ENCODE measurements at places on chromosomes 11 and 22. TPM values are rescaled to one million over a fixed set of nuclear protein-coding genes. Genes with fewer than 3 reads are reported as not detected.

GRCh38 chr11:59724066-59724465 is 10.4 kb upstream of the OR10V1 start:
- no peaks in the 10 kb centered on the region for H3K36me3 ChIP-seq
- no peaks in the 10 kb centered on the region for H3K27me3 ChIP-seq
- H3K27ac ChIP-seq = no peak overlapping the region
- no peak overlapping the region for H3K4me3 ChIP-seq
- no peak for DNase-seq
- H3K4me1 ChIP-seq = no peaks in the 10 kb centered on the region

- DNase-seq = no peak
- no peak overlapping the region for H3K27ac ChIP-seq
These were observed 39.3 kb downstream of the CD44 start for GRCh38 chr11:35178067-35178805.

GRCh38 chr11:118614511-118614910 is 7.1 kb downstream of the PHLDB1 start:
- no peak for DNase-seq
- no peak overlapping the region for H3K27ac ChIP-seq
- H3K4me3 ChIP-seq = no peak overlapping the region
- no peaks in the 10 kb centered on the region for H3K36me3 ChIP-seq
- H3K4me1 ChIP-seq = 0 out of 2 replicates have a peak, but pooled peaks cover 5% of the 10 kb centered on the region

DNA sequence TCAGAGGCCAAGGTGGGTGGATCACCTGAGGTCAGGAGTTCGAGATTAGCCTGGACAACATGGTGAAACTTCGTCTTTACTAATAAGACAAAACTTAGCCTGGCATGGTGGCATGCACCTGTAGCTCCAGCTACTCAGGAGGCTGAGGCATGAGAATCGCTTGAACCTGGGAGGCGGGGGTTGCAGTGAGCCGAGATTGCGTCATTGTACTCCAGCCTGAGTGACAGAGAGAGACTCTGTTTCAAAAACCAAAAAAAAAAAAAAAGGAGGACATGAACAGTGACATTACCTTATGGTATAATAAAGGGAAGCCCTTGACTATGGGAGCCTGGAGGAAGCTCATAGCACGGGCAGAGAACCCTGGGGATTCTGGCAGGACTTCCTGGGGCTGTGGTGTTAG is 16.5 kb upstream of the PLEKHB1 start:
- H3K27me3 ChIP-seq = no peaks in the 10 kb centered on the region
- H3K4me3 ChIP-seq = no peak overlapping the region
- no peaks in the 10 kb centered on the region for H3K36me3 ChIP-seq
- DNase-seq = no peak

DNA sequence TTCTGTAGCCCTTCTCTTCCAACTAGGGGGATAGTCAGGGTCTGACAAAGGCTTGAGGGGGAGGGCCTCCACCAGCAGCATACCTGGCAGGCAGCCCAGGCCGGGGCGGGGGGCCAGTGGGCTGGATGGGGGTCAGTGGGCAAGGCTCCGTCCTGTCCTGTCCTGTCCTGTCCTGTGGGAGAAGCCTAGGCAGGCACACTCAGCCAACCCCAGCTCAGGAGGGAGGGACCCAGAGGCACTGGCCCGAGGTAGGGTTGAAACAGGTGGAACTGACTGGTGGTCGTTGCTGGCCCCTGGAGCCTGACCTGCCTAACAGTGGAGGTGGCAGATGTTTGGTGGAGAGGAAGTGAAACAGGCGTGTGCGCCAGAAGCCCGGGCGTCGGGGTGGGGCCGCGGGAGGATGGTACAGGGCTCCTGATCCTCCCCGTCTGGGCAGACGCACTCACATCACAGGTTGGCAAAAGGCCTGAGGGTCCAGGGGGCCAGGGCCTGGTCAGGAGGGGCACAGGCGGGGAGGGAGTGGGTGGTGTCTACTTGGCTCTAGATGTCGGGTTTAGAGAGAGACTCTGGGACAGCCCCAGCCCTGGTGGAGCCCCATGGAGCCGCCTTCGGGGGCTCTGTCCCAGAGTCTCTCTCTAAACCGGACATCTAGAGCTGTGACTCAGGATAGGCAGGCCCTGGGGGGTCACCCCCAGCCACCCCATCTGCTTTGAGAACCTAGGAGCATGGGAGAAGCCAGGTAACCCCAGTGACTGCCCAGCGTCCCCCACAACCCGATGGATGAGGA is 32.5 kb upstream of the GRAMD4 start:
- no peaks in the 10 kb centered on the region for H3K36me3 ChIP-seq
- DNase-seq = peak; percentile 35
- H3K4me3 ChIP-seq = peak overlapping the region; percentile 65
- H3K4me1 ChIP-seq = peaks cover 52% of the 10 kb centered on the region

DNA sequence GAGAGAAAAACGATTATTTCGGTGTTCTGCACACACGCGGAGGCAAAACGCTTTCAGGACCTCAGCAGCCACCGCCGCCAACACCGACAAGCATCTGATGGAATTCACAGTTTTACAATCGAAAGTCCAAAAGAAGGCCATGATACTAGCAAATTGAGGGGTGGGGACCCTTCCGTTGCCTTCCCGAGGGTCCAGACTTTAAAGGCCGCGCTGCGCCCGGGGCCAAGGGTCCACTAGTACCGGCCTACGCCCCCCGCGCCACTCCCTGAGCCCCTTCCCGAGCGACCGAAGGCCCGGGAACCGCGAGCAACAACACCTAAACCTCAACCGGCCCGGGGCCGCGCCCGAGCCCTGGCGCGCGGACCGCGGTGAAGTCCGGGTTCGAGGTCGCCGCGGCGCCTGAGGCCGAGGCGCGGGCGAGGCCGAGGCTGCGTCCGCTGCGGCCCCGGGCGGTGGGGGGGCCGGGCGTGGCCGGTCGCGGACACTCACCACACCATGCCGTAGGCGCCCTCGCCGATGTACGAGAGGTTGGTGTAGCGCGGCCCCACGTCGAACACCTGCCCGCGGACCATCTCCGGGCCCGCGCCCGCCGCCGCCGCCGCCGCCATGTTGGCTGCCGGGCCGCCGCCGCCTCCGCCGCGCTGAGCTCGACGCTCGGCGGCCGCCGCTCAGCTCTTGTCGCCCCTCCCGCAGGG is 465 bp downstream of the MAPK1 start:
- H3K4me3 ChIP-seq = peak overlapping the region; percentile 70
- DNase-seq = no peak
- peak overlapping the region; percentile 97 for H3K27ac ChIP-seq
- H3K36me3 ChIP-seq = no peaks in the 10 kb centered on the region

GRCh38 chr11:121023848-121024751 is at the start of gene TBCEL:
Gene TBCEL, plus strand, starts transcription at chr11:121024102. Its CDS starts 21,589 bp downstream, at chr11:121045691.
- no peaks in the 10 kb centered on the region for H3K36me3 ChIP-seq
- H3K27me3 ChIP-seq = no peaks in the 10 kb centered on the region
- peak within 1 kb of the TSS; percentile 71 for H3K27ac ChIP-seq
- no peaks in the 10 kb centered on the region for H3K4me1 ChIP-seq
- peak within 1 kb of the TSS; percentile 81 for H3K4me3 ChIP-seq

- H3K4me3 ChIP-seq = no peak overlapping the region
- H3K4me1 ChIP-seq = peaks cover 1% of the 10 kb centered on the region
- no peak overlapping the region for H3K27ac ChIP-seq
- DNase-seq = no peak
- H3K27me3 ChIP-seq = no peaks in the 10 kb centered on the region
These were observed 234.3 kb upstream of the POU2AF2 start for GRCh38 chr11:111011275-111011594.

DNA sequence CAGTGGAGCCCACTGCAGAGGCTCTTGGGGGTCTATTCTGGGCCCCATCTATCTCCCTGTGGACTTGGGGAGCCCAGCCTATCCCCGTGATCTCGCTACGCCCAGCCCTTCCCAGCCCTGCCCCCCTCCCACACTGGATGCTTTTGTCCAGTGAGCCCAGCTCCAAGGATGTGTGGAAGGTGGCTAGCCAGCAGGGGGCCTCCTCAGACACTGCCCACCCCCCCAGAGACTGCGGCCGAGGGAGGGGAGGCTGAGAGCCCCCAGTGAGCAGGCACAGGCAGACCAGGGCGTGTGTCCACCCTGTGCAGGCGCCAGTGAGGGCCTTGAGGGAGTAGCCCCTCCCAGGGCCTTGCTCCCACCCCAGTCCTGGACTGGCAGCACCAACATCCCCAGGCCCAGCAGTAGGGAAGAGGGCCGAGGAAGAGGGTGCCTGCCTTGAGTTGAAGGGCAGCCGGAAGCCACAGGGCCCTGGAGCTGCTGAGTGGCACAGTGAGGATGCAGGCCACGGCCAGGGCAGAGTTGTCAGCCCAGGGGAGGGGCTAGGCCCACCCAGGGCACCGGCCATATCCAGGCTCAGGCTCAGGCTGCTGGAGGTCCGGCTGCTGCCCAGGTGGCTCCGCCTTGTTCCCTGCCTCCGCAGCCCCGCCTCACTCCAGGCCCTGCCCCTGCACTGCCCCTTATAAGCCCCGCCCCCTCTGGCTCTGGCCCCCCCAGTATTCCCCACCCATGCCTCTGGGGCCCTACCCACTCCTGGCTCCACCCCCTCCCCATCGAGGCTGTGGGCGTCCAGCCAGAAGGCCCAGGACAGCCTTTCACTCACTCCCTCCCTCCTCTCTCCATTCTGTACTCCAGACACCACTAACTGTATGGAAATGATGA is 28.0 kb downstream of the MOB2 start:
- no peak for DNase-seq
- no peaks in the 10 kb centered on the region for H3K4me1 ChIP-seq
- H3K27ac ChIP-seq = no peak overlapping the region

- H3K36me3 ChIP-seq = no peaks in the 10 kb centered on the region
- no peak for DNase-seq
- H3K4me1 ChIP-seq = peaks cover 28% of the 10 kb centered on the region
- H3K4me3 ChIP-seq = peak overlapping the region; percentile 74
- H3K27me3 ChIP-seq = no peaks in the 10 kb centered on the region
These were observed 516 bp downstream of the VPS26B start for GRCh38 chr11:134224710-134225664.

TYR gene
- not detected for total RNA-seq

NDUFA6 gene
- 101 TPM for total RNA-seq

ETS1 gene
- 106 TPM for total RNA-seq

OR6T1 gene
- total RNA-seq = not detected

TEX12 gene
- total RNA-seq = not detected
